ENCODE measurements at places on chromosomes 6 and 20.
A peak's percentile ranks its signal among the peaks of the same experiment; 100 is the strongest.

GRCh38 chr6:70725817-70726415 lies 58.2 kb downstream of the SMAP1 start:
- peak; percentile 28 for DNase-seq

- no peak for DNase-seq
Measured at GRCh38 chr20:17762243-17762872, 62.6 kb downstream of the BANF2 start.

- no peak for DNase-seq
Measured at GRCh38 chr6:11536795-11537194, 754 bp upstream of the TMEM170B start.

GRCh38 chr20:3751675-3752385 lies 15.7 kb downstream of the ADISSP start:
- DNase-seq = no peak

- DNase-seq = peak; percentile 56
Measured at GRCh38 chr6:112571488-112572270, 224.5 kb downstream of the RFPL4B start.

GRCh38 chr20:33556246-33556645 lies 66.3 kb downstream of the CBFA2T2 start:
- DNase-seq = no peak

DNA sequence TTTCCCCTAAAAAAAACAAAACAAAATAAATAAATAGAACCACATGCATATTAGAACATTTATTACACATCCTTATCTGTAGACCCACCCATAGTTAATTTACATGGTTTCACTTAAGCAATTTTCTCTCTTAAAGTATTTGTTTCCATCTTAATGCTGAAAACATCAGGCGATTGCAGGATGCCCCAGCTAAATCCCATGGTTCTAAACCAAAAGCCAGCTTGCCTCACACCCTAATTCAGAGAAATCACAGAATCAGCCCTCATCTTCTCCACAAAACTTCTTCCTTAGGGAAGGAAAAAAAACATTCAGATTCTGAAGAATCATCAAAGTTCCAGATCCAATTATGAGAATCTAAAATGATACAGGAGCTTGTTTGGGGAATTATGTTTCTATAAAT lies 67.6 kb upstream of the MTHFD1L start:
- no peak for DNase-seq

GRCh38 chr6:84554706-84555105 lies 209.7 kb downstream of the TBX18 start:
- peak; percentile 27 for DNase-seq

GRCh38 chr20:58877050-58877975 lies 24.8 kb downstream of the GNAS start:
- DNase-seq = no peak

DNA sequence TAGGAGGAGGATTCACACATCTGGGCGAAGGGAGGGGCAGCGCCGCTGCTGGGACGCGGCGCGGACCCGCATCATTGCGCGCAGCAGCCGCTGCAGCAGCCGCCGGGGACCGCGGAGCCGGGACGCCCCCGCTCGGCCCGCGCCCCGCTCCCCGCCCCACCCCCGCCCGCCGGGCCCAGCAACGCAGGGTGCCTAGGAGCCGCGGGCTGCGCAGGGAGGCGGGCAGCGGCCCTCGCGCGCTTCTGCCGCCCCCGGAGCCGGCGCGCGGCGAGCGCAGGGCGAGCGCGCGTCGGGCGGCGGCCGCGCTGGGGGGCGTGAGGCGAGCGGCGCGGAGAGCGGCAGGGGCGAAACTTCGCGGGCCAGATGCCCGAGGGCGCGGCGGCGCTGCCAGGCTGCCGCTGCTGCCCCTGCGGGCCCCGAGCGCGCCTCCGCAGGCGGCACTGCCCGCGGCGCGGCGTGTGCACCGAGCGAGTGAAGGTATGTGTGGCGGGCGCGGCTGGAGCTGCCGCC lies at the start of gene NKAIN2:
TSS of gene NKAIN2 (plus strand) at position 362 of the 510 bp plus-strand sequence.
- DNase-seq = no peak

GRCh38 chr20:50663095-50663821 lies 28.1 kb downstream of the RIPOR3 start:
- DNase-seq = no peak

- no peak for DNase-seq
Measured at GRCh38 chr6:122092366-122092765, 307.1 kb upstream of the HSF2 start.

DNA sequence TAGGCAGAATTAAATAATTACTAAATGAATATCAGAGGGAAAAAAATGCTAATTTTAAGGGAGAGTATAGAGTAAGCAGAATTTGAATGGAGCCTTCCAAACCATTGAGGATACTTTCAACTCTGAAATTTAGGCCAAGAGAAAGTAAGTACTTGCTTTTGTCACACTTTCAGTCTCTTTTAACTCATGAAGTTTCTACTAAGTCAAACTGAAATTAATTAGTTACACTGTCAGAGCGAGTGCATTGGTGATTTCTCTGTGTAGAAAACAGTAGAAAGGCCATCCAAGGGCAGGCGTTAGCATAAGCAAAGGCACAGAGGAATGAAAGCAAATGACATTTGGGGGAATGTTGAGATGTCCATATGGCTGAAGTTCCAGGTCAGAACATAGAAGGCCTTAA lies 92.9 kb downstream of the PLEKHG1 start:
- no peak for DNase-seq

GRCh38 chr20:8373579-8373978 lies 241.5 kb downstream of the PLCB1 start:
- no peak for DNase-seq

DNA sequence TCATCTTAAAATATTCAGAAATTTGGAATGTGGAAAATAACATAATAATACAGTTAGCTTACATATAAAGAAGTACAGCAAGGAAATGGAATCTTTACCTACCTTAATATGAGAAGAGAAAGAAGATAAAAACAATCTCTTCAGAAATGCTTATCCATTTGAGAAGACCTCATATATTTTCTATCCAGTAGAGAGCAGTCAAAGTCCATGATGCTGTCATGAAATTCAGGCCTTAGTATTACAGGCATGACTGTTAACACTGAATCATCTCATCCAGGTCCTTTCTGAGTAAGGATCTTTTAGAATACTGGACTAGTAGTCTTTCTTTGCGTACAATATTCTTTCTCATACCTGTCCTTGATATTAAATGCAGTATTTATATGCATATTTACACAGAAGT lies 713.4 kb downstream of the CD109 start:
- peak; percentile 85 for DNase-seq

DNA sequence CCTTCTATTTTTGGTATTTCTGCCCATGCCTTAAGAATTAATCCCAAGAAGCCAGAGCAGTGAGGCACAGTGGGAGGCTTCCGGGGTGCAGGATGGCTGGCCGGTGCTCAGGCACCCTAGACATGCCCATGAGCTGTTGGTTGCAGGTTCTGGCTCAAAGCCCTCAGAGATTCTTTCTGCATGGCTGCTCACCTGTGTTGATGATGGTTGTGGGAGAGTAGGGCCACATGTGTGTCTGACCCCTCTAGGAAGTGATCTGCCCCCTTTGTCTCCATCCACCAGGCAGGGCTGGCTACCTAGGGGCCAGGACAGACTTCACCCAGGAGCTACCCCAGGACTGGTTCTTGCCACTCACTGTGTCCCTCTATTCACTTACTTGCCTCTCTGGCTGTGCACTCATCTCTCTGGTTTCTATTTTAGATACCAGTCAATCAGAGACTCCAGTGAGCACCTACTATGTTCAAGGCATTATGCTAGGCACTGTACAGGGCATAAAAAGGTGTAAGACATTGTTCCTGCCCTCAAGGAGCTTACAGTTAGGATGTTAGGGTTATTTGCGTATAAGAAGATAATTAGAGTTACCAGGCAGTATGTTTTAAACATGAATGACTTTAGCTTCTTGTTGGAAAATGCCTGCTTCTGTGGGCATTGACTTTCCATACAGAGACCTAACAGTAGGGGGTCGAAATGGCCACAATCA lies 16.8 kb downstream of the CD83 start:
- no peak for DNase-seq

GRCh38 chr6:90194371-90194841 lies 102.2 kb downstream of the BACH2 start:
- peak; percentile 92 for DNase-seq

GRCh38 chr6:24974182-24975171 lies 38.7 kb upstream of the RIPOR2 start:
- DNase-seq = no peak

DNA sequence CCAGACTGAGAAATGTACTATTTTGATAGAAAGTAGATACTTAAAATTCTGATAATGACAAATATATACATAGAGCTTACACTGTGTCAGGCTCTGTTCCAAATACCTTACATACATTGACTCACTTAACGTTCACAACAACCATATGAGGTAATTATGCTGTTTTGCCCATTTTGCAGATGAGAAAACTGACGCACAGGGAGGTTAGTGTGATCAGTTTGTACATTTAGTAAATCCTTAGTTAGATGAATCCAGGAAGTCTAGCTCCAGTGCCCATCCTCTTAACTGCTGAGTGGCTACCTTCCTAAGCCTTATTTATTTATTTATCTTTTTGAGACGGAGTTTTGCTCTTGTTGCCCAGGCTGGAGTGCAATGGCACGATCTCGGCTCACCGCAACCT lies 23.3 kb upstream of the GTF3C6 start:
- no peak for DNase-seq

DNA sequence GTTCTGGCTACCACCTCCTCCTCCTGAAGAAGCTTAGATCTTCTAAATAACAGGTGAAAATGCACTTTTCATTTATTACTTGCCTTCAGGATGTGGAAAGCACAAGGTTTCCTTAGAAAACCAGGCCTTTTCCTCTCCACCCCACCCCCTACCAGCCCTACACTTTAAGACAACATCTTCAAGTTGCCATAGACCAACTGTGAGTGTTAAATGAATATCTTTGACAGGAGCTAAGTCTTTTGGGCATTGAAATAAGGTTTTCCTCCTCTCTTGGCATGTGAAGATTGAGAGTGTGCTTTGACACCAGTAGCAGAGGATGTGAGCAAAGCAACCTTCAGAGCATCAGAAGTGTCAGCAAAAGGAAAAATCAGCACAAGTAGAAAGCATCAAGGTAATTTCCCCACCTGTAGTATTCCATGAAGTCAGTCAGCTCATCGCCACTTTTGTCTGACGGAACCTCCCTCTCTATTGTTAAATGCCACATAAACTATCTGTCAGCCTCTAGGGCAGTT lies 532.3 kb upstream of the MMS22L start:
- DNase-seq = no peak

DNA sequence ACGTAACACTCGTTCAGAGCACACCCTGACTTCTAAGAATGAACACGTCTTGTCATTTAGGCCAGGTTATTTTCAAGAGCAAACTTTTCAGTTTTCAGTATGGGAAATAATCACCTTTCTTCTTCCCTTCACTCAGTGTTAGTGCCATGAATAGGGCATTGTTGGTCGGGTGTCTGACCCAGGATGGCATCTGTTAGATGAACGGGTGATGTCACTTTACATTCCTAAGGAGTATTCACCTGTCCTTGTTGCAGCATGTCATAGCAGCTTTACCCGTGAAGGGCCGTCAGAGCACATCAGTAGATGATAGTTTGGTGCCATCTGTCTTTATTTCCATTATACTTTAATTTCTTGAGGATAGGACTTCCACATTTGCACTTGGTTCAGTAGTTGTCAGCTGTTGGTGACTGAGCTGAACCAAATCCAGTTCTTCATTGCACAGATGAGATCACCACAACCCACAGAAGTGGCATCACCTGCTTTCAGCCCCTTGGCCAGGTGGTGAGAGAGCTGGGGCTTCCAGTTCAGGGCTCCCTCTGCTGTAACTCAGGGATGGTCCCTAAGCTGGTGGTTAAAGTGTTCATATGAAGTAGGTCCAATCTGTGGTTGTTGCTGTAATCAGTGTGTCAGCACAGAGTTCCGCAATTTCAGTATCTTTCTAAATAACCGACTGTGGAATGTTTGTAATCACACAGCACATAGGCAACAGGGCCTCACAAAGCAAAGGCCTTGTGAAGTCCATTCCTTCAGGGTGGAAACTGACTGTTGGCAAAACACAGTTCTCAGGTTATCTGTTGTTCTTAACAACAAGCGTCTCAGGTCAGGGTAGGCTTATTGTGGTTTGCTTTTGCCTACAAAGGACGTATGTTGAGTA lies 68.2 kb downstream of the FAM120B start:
- peak; percentile 5 for DNase-seq

- no peak for DNase-seq
Measured at GRCh38 chr6:167769408-167770190, 57.1 kb upstream of the AFDN start.

- no peak for DNase-seq
Measured at GRCh38 chr20:17904027-17904426, 64.6 kb downstream of the SNX5 start.

DNA sequence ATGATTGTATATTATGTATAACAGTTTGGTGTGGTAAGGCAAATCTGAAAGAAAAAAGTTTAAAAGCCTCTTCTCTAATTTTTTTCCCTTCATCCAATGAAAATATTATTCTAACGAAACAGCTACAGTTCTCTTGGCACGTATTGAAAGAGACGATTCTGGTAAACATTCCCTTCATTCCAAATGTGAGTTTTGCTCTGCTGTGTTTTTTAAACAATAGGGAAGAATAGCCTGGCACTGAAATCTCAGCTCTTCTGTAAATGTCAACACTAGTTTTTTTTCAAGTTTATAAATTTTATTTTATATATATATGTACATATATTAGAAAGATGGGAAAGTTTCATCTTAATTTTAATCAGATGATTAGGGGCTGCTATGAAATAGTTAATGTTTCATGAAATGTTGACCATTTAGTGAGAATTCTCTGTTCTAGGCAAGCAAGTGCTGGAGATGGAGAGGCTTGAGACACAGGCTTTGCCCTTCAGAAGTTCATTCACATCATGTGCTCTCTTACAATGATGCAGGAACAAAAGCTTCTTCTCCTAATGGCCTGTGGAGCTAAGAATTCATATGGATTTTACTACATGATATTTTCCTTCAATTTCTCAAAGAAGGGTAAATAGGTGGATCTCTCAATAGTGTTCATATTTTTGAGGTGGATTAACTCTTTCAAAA lies 4.1 kb downstream of the PAQR8 start:
- DNase-seq = no peak

DNA sequence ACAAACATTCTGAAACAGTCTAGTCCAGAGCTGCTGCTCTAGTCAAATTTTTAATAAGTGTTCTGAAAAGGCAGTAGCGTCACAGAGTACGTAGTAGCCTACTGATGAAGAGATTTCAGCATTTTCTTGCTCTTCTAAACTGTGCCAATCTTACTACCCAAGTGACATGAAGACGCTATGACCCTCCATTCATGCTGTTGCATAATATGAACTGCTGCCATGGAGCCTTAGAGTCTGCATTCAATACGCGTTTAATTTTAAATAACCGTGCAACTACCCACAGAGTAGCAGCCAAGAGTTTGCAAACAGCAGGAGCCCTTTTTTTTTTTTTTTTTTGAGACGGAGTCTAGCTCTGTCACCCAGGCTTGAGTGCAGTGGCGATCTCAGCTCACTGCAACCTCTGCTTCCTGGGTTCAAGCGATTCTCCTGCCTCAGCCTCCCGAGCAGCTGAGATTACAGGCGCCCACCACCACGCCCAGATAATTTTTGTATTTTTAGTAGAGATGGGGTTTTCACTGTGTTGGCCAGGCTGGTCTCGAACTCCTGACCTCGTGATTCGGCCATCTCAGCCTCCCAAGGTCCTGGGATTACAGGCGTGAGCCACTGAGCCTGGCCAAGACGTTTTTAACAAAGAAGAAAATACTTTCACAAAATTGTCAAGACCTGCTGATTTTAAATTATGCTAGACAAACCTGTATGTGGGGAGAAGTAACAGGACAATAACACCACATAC lies 44.3 kb downstream of the EZR start:
- no peak for DNase-seq
